Mesothelial cell of epicardium (in vitro differentiated cells): ENCODE measurements at places on chromosomes 6 and 20.

GRCh38 chr6:31831350-31832215 is 4.0 kb downstream of the HSPA1B start:
- no peak for DNase-seq

- DNase-seq = no peak
Observed at GRCh38 chr6:10256113-10256690, 158.7 kb downstream of the TFAP2A start.

- no peak for DNase-seq
Observed at GRCh38 chr20:1577906-1578305, 20.4 kb upstream of the SIRPD start.

- no peak for DNase-seq
Observed at GRCh38 chr6:17490724-17491123, 97.3 kb downstream of the CAP2 start.

DNA sequence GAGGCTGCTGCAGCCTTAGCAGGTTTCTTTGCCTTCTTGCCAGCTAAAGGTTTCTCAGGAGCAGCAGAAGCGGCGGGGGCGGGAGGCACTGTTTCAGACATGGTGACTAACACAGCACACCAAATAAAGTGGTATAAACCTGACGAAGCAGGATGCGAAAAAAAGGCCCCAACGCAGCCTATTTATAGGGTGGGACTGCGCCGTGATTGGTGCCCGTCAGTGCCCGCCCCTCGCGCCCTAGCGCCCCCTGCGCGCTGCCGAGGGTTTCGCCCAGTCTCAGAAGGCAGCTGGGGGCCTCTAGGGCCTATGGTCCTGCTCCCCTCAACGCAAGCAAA is 55.0 kb downstream of the TRIM38 start:
- no peak for DNase-seq

GRCh38 chr6:135935941-135936601 is 84.6 kb downstream of the PDE7B start:
- no peak for DNase-seq

DNA sequence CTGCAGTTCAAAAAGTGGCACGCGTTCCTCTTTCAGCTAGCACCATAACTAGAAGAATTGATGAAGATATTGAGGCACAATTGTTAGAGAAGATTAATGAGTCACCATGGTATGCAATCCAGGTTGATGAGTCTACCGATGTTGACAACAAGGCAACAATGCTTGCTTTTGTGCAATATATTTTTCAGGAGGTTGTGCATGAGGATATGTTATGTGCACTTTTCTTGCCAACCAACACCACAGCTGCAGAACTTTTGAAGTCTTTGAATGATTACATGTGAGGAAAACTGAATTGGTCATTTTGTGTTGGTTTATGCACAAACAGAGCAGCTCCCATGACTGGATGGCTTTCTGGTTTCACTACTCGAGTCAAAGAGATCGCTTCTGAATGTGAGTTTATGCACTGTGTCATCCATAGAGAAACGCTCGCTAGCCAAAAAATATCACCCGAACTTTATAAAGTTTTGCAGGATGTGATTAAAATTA is 129.3 kb upstream of the SLC24A3 start:
- DNase-seq = no peak

- no peak for DNase-seq
Observed at GRCh38 chr6:49142421-49143151, 320.5 kb downstream of the MMUT start.
